Cerebellar cortex (tissue), 1 donor: ENCODE measurements at places on chromosomes 2 and 18.

GRCh38 chr2:37707393-37707792, 36.0 kb upstream of the CDC42EP3 start:
- no peak for DNase-seq

GRCh38 chr18:7476386-7476785, 90.7 kb upstream of the PTPRM start:
- DNase-seq, result no peak

DNA sequence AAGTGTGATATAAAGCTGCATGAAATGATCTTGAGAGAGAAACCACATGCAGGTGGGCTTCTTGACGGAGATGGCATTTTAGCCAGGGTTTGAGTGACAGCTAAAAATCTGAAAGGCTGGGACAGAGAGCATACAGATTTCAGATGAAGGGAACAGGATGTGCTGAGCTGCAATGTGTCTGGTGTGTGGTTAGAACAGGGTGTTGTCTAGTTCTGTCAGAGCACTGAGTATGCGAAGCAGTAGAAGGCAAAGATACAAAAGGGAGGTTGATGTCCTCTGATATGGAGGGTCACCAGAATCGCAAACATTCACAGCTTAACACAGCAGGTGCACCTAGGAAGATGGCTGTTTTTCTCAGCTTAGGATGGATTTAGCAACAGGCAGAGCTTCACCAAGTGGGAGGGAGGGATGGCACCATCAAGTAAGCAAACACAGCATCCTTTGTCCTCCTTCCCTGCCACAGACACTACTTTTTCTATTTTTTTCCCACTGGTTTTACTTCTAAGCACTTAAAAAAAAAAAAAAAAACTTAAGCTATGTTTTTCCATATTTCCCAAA, 182.5 kb downstream of the TMX3 start:
- peak; percentile 33 for DNase-seq

DNA sequence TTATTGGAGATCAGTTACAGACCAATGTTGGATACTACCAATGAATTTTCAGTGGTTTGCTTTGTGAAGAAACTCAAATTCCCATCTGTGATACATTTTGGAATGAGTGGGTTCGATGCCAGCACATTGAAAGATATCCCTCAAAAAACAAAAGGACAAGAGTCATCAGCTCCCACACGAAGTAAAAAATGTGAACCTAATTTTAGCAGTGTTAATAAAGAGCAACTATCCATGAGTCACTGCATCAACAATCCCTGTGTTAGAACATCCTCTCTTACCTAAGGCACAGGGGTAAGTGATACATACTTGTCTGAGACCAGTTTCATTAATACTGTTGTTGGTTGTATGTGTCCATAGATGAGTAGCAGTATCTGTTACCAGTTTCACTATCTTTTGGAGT, 551.8 kb upstream of the SOX11 start:
- DNase-seq, result no peak

GRCh38 chr18:31278609-31279071, 39.3 kb upstream of the DSG1 start:
- no peak for DNase-seq

DNA sequence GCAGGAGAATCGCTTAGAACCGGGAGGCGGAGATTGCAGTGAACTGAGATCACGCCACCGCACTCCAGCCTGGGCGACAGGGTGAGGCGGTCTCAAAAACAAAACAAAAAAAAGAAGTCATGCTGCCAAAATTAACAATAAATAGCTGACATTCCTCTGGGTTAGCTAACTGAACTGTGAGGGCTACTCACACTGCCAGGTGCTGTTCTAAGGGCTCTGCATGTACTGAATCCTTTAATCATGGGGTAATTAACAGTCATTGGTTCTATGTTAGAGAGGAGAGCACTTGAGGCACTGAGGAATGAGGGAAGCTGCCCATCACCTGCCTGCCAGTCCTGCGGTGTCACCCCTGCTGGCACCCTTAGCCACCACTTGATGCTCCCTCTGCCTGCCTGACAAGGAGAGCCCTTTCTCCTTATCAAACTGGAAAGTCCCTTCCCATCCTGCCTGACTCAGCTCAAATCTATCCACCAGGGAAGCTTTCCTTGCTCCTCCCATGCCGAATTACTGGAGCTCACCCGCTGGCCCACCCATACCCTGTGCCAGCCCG, 73.0 kb upstream of the RIOK3 start:
- no peak for DNase-seq

- DNase-seq, result no peak
Observed at GRCh38 chr2:68258851-68259250, 6.5 kb upstream of the PPP3R1 start.
